Activated T-cell treated with anti-CD3 and anti-CD28 coated beads, Interleukin-2, amount 50 U/mL, for 48 hours (primary cell): ENCODE measurements at places on chromosomes 4 and X.

DNA sequence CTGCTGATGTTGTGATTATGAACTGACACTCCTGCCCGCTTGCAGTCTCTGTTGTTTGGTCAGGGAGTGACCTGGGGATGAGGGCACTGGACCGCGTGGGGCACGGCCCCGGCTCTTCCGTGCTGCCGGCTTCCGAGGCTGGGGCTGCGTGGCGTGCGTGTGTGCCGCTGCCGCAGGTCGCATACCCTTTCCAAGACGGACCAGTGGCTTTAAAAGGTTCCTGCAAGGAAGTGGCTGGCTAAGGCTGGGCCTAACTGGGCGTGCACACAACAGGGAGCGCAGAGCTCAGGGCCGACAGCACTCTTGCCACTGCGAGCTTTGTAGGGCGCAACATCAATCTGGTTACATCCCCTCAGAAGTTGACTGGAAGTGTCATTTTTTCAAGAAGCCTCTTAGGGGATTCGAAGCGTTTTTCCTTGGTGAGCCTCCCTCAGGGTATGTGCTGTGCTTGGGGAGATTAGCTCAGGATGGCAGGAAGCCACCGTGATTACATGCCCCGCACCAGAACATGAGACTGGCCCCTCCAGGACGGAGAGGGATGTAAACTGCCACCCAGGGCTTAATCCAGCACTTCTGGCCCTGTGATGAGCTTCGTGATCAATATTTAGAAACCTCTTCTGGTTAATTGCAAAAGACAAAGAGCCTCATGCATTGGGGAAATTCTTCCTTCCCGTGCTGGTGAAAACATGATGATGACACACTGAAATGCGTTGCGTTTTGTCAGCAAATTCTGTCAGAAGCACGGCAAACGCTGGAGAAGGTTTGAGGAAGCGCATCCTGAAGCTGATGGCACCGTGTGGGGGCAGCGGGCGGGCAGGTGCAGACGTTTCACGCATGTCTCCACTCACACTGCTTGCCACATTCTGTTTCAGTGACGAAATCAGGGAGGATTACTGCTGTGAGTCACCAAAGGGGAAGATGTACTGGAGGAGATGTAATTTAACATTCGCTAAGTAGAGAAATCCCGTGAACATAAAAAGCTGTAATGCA lies 11.1 kb downstream of the MAEA start:
- peak; percentile 65 for DNase-seq

GRCh38 chrX:68421636-68422035 lies 11.7 kb downstream of the OPHN1 start:
- DNase-seq: no peak

DNA sequence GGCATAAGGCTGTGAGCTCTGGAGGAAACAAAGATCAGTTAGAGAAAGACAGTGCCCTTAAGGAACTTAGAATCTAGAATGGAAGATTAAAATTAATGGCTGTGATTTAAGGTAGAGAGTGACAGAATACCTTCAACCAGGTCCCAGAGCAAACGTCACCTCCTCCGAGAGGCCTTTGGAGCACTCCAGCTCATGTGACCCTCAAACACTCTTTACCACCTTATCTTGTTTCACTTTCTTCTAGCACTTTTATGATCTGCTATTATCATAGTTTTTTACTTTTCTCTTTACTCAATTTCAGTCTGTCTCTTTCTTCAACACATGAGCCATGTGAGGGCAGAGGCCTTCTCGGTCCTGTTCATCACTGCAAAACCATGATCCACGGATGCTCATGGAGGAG lies 187.0 kb downstream of the SMIM20 start:
- DNase-seq: no peak

- DNase-seq: no peak
Measured at GRCh38 chrX:50495616-50496015, 25.0 kb upstream of the DGKK start.

DNA sequence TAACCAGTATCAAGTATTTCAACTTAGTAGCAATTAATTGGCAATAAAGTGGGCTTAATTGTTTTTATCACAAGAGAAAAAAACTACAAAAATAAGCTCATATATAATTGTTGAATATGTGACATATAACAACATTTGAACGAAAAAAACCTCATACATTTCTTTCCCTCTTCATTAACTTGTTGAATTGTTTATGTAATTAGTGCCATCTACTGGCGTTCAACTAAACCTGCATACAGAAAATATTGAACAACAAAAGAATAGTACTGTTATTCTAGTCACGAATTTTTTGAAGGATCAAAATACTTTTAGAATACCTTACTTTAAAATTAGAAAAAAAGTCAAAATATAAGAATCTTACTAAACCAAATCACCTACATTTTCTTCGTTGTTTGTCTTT lies 586.5 kb upstream of the FTHL17 start:
- no peak for DNase-seq

GRCh38 chr4:76607266-76607799 lies 172.3 kb downstream of the SHROOM3 start:
- DNase-seq: no peak

DNA sequence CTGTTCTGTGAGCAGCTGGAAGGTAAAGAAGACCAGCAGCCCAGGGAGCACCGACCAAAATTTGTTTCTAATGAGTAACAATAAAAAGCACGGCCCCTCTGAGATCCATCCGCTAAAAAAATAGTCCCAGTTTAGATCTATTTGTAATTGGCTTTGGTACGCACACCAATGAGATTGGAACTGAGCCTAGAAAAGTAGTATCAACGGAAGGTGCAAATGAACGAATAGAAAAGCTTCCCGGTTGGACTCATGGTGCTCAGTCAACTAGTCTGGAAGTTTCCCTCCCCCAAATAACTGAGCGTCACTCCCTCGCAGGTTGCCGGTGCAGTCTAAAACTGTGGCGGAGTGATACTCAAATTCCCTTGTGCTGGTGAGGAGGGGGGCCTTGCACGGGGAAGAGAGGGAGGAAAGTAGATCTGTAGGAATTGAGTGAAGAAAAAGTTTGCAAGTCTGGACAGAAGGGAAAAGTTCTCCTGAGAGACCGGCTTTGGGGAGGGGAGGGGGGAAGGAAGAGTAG lies at the start of gene COL4A5:
Gene COL4A5 (plus strand): TSS at position 413 of the 517 bp plus-strand sequence. CDS start 288 bp downstream, outside the sequence.
- DNase-seq: no peak

DNA sequence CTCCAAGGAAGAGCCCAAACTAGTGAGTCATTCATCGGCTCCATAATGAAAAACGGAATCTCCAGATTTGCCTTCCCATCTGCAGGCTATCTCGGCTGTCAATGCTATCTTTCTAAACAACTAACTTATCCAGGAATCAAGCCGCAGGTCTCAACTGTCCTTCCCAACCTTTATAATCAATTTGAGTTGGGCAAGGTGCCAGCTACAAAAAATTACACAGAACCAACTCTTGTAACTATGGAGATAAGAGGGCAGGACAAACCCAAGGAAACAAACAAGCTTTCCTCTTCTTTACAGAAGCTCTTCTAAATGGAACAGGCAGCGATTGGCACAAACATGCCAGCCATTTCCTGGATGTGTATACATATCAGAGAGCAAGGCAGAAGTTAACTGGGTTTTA lies 61.2 kb upstream of the RAI2 start:
- DNase-seq: no peak

DNA sequence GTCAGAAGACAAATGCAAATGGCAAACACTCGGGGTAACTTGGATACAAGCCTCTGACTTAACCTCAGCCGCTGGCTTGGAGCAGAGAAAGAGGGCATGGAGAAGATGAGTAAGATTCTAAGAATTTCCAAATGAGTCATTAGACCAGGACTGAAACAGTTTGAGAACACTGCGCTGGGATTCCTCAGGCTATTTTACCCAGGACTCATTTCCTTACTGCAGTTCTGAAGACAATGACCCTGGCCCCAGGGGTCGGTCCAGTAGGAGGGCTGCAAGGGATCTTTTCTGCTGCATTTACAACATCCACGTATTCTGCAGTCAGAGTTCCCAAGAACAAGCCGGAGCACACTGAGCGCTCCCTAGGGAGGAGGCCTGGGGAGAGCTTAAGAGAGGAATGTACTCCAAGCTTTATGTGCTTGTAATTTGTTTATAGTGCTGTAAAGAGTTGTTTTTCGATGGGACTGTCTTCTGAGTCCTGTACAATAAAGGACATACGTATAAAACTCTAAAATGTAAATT lies 27.3 kb upstream of the SORBS2 start:
- no peak for DNase-seq

- DNase-seq: no peak
Measured at GRCh38 chr4:53015681-53016080, 153.6 kb downstream of the RASL11B start.

DNA sequence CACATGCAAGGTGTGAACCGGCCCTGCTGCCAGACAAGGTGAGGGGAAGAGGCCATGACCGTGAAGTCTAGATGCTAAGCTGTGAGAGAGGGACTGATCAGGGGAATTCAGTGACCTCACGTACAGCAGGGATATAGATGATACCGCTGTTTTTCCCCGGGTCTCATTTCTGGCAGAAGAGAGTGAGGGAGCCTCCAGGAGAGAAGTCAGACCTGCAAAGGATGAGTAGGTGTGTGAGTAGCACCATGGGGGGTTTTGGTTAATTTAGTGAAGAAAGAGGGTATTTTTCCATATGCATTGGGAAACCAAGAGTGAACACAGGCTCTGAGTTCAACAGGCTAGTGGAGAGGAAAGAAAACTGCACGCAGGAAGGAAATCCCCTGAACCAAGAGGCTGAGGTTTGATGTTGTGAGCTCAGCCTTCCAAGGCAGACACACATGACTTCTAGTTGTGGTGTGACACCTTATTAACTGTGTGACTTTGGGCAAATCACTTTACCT lies 127.6 kb upstream of the GATB start:
- DNase-seq: no peak

GRCh38 chrX:45070116-45071007 lies 130.3 kb downstream of the DIPK2B start:
- DNase-seq: no peak

- no peak for DNase-seq
Measured at GRCh38 chr4:107740381-107740780, 20.3 kb upstream of the PAPSS1 start.

- DNase-seq: no peak
Measured at GRCh38 chr4:42596918-42597317, 60.0 kb downstream of the ATP8A1 start.

DNA sequence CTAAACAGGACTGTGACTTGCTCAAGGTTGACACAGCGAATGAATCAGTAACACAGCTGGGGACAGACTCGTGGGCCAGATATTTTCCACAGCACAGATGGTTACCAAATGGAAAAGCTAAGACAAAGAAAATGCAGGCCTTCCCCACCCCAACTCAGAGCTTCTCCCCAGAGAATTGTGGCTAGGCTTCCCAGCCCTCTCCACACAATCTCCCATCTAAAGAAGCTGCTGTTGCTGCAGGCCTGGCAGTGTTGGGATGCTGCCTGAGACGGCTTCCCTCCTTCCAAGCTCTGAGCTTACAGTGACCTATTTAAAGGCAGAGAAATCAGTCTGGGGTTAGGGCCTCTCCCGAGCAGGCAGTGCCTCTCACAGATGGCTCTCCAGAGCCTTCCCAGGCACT lies 46.5 kb upstream of the PGRMC1 start:
- DNase-seq: no peak

- no peak for DNase-seq
Measured at GRCh38 chrX:43121637-43122036, 343.7 kb upstream of the PPP1R2C start.
